ENCODE measurements at places on chromosomes 1 and 21.

GRCh38 chr1:204413170-204413535 is 1.5 kb upstream of the PPP1R15B start:
- no peak for DNase-seq

- DNase-seq = peak; percentile 87
Observed at GRCh38 chr1:51636764-51637522, 20.1 kb downstream of the OSBPL9 start.

DNA sequence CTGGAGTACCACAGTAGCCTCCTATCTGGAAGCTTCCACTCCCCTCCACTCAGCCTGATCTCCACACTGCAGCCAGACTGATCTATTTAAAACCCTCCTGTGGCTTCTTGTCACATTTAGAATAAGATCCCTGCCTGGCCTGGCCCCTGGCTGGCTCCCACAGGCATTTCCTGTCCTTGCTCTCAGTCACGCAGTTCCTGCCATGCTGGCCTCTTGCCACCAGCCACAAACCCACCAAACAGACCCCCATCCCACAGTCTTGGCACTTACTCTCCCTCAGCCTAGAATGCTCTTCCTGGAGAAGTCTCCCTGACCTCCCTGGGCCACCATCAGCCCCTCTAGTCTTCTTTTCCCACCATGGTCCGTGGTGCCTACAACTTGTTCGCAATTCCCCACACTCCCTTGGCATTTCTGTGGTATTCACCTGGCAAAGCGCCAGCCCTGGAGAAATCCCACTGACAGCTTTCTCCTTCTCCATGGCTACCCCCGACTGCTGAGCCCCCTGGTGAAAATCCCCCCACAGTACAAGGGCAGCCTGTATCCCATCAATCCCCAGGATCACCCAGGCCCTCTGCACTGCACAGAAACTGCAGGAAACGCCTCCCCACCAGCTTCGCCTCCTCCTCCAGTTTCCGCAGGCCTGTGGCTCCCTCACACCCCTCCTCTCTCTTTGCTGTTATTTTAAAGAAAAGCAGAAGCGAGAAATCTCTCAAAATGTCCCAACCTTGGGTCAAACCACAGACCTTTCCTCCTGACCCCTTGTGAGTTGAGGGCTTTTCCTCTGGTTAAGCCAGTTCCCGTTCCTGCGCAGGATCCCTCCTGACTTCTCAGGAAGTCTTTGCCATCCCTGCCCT is 94.5 kb downstream of the SYT2 start:
- peak; percentile 92 for DNase-seq

GRCh38 chr1:2594001-2594640 is 7.5 kb downstream of the PRXL2B start:
- DNase-seq = no peak

- DNase-seq = peak; percentile 27
Observed at GRCh38 chr1:198290089-198290683, 133.4 kb downstream of the NEK7 start.

GRCh38 chr1:223147873-223148272 is 4.8 kb upstream of the TLR5 start:
- DNase-seq = no peak

- no peak for DNase-seq
Observed at GRCh38 chr1:94617957-94618739, 76.6 kb upstream of the F3 start.

GRCh38 chr1:202569393-202570322 is 140.6 kb downstream of the SYT2 start:
- DNase-seq = no peak

- DNase-seq = no peak
Observed at GRCh38 chr1:184035719-184036516, 1.6 kb downstream of the COLGALT2 start.

DNA sequence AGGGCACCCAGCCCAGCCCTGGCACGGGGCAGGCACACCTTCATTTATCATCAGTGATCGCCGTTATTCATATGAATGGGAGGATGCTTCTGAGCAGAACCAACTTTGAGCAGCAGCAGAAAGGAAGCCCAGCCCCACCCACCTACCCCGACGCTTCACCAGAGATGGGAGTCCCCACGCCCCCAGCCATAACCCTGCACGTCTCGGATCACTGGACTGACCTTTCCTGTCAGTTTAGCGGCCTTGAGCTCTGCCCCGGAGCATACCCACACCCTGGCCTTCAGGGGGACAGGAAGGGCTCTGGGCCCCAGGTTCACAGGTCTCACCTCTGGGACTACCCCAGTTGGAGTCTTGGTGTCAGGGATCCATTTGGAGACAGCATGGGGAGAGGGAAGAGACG is 18.1 kb downstream of the LRP8 start:
- no peak for DNase-seq

DNA sequence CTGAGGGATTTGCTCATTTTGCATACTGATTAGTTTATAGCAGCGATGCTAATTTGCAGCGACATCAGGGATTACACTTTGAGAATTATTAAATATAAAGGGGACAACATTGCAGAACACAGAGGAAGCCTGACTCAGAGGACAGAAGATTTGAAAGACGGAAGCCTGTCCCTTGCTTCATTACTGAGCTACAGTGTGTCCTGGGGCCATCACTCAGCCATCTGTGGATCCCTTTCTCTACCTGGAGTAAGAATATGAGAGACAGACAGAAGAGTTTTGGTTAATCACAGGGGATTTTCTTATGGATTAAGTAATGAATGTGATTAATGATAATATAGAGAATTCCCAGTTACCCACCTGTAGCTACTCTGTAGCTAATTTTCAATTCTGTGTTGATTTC is 134.7 kb downstream of the DISC1 start:
- no peak for DNase-seq

DNA sequence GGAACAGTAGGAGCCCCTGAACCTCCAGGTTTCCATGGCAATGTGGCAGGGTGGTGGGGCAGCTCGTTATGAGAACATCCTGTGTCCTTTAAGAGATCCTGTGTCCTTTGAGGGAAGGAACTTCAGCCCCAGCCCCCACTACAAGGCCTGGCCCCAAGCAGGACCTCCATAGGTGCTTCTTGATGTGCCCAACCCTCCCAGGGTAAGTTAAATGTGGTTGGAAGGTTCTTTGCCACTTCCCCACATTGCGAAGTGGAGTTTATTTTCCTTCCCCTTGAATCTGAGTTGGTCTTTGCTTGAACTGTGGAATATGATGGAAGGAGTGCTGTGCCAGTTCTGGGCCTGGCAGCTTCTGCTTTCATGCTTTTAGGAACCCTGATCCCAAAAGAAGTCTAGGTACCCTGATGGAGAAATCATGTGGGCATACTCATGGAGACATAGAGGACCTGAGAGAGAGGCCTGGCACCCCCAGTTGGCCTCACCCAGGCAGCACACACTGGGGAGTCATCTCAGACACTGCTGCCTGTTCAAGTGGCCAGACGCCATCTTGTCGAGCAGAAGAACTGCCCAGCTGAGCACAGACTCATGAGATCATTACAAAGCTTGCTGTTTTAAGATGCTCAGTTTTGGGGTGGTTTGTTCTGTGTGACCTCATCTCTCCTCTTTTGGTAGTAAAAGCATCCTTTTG is 44.1 kb upstream of the ACTL8 start:
- no peak for DNase-seq

DNA sequence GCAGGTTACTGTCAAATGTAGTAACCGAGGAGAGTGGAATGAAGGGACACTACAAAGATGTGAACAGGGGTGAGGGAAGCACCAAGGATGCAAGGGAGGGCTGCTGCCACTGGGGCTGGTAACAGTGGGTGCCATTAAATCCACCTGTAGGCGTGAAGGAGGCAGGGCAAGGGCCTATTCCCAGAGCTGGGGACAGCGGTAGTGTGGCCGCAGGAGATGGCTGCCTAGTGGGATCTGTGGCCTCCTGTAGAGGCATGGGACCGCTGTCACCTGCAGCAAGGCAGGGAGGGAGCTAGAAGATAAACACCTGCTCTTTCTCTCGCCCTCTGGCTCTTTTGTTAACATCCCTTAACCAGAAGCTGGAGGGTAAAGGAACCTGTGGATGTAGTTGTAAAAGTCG is 80.5 kb upstream of the CNIH3 start:
- no peak for DNase-seq

- no peak for DNase-seq
Observed at GRCh38 chr1:15386164-15386749, 23.4 kb upstream of the EFHD2 start.

DNA sequence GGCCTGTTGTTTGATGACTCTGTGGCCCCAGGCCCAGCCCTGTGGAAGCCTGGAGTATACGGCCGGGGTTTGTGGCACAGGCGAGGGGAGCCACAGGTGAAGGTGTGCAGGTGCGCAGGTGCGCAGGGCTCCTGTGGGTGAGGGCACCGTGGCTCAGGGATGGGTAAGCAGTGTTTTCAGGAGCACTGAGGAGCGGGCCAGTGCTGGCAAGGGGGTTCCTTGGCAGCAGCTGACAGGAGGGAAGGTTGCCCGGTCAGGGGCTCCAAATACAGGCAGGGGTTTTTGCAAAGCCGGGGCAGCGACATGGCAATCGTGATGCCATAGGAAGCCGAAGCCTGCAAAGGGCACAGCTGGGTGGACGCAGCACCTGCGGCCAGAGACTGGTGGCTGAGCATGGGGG is 20.7 kb downstream of the AGPAT3 start:
- DNase-seq = no peak

- peak; percentile 35 for DNase-seq
Observed at GRCh38 chr21:38121888-38122720, 134.7 kb upstream of the KCNJ15 start.

DNA sequence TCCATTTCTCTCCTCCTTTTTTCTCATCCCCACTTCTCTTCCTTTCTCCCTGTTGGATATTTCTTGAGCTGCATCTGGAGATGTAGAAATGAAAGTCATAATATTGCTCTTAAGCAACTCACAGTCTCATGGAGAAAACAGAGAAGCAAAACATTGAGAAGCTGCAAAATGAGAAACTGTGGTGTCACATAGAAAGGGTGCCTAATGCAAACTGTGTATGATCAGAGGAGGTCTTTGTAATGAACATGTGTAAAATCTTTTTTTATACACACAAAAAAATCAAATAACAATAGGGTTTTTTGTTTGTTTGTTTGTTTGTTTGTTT is 11.8 kb upstream of the SLAMF7 start:
- DNase-seq = no peak

DNA sequence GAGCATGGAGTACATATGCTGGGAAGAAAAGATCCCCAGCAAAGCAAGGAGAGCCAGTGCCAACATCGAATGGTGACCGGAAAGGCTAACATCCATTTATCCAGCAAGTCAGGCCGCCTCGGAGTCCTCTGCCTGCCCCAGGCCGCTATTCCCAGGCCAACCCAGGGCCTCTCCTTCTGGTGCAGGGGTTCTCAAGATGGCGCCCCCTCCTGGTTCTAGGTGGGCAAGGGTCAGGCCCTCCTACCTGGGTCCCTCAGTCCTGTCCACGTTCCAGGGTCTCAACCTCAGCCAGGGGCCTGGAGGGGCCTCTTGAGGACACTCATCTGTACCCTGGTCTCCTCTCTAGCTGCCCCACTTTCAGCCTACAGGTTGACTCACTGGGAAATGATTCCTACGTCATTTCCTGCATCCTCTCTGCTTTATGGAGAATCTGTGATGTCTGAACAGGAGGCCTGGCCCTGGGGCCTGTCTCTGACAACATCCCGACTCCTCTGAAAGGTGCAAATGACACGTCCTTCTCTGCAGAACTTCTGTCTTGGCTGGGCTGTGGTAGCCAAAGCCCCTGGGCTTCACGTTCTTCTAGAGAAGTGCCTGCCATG is 145.3 kb downstream of the PSMG1 start:
- no peak for DNase-seq

GRCh38 chr1:202858789-202859414 is 30.0 kb downstream of the RABIF start:
- no peak for DNase-seq

- no peak for DNase-seq
Observed at GRCh38 chr1:99858881-99859280, 8.7 kb downstream of the AGL start.

GRCh38 chr1:41610361-41610760 is 125.9 kb upstream of the EDN2 start:
- DNase-seq = no peak

DNA sequence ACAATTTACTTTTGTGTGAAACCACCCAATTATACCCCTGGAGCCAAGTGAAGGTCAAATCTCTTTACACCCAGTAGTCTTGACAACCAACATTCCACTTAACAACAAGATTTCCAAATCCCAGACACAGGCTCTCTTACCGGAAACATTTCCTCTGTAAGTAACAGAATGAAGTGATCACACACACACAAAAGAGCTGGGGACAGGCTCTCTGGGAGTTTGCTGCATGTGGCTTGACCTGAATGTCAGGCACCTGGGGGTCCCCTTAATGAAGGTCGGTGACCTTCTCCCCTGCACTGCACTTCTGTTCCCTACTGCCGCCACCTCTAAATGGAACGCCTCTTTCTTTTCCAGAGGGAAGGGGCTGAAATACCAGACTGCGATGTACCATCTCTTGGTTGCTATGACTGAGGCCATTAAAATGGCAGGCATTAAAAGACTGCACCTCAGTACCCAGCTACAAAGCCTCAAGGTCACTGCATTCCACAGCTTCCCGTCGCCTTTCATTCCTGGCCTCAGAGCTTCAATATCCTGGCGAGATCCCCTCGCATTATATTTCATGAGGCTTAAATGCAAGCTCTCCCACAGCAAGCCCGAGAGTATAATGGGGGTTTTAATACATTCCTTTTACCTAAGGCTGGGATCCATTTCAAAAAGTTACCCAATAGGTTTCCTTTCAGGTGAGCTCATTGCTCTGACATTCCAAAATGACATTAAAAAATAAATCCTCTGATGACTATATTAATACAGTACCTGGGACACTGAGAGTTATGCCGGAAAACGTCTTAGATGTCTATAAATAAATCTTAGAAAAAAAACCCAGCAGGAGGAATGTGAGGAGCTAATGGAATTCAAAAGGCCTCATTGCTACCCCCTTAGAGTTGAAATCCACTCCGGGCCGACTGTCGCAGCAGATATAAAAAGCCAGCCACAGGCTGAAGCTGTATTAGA is 90.9 kb upstream of the DIRAS3 start:
- peak; percentile 60 for DNase-seq

DNA sequence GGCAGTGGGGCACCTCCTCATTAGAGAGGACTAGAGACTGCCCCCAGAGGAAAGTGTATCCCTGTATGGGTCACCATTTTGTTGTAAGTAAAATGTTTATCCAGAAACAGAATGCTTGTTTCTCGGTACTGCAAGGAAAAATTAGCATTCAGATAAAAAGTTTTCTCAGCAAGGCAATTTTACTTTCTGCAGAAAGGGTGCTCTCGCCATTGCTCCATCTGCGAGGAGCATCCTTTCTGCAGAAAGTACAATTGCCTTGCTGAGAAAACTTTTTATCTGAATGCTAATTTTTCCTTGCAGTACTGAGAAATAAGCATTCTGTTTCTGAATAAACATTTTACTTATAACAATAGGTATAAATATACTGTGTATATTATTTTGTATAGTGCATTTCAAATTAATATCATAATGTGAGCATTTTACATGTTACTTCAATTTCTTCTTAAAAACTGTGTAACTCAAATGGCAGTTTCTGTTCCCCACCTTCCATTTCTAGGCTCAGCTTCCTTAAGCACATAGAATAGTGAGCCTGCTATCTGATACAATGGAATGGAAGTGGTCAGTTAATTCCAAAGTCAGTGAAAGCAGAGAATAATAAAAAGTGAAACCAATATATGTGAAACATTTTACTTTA is 76.5 kb upstream of the DESI2 start:
- DNase-seq = no peak

Measured in fibroblast of skin of abdomen (primary cell).